Fibroblast of villous mesenchyme (primary cell): ENCODE measurements at places on chromosomes 3 and 15. TPM values are rescaled to one million over a fixed set of nuclear protein-coding genes. Genes with fewer than 3 reads are reported as not detected.

DNA sequence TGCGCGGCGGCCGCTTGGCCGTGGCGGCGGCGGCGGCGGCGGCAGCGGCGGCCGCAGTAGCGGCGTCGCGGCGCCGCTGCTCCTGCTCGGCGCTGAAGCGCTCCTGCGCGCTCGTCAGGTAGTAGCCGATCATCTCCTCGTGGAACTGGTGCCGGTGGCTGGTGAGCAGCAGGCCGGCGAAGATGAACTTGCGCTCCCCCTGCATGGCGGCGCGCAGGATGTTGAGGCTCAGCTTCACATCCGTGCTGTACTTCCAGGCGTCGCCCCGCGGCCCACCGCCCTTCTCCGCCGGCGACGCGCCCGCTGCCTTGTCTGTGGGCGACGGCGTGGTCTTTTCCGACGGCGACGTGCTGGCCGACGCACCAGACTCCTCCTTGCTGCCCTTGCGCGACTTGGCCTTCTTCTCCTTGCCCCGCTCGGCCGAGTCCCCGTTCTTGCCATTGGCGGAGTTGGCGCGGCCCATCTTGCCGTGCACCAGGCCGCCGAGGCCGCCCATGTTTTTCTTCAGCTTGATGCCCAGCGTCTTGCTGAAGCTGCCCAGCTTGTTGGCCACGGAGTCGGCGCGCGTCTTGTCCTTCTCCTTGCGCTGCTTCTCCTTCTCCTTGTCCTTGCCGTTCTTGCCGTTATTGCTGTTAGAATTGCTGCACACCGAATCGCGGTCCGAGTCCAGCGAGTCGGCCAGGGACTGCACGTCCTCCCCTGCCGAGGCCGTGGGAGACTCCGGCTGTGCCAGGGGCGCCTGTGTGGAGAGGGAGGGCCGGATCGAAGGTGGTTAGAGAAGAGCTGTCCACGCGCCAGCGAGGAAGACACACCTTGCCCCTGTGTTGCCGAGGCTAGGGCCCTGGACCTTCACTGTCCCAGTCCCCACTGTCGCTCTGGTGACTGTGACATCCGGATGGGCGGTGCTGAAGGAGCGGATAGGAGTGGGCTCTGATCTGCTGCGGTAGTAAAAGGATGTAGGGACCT, 157.6 kb downstream of the KLF13 start:
- DNase-seq: no peak

GRCh38 chr3:182797876-182798275, 4.6 kb downstream of the ATP11B start:
- DNase-seq: no peak

DNA sequence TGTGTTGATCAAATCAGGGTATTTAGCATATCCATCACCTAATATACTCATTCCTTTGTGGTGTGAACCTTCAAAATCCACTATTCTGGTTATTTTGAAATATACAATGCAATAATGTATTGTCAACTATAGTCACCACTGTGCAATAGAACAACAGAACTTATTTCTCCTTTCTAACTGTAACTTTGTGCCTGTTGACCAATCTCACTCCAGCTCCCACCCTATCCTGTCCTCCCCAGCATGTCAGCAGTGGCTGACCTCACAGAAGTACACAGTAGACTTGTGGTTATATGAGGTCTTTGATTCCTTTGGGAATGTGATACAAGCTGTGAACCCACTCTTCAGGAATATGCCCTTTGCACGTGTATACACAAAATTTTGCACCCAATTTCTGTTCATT, 64.2 kb downstream of the ECT2 start:
- no peak for DNase-seq

DNA sequence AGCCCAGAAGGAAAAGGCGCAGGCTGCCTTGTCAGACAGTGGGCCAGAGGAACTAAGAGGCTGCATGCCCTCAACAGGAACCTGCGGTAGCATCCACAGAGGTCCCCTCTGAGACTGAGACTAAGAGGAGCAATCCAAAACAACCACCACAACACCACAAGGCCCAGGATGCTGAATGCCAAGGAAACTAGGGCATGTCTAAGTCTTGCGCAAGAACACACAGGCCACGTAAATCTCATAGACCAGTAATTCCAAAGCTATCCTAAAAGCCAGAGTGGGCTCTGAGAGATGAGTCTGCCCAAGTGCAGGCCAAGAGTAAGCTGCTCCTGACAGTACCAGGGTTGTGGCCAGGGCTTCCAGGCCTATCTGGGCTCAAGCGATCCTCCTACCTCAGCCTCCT, 12.9 kb downstream of the MON1A start:
- peak; percentile 58 for DNase-seq

DNA sequence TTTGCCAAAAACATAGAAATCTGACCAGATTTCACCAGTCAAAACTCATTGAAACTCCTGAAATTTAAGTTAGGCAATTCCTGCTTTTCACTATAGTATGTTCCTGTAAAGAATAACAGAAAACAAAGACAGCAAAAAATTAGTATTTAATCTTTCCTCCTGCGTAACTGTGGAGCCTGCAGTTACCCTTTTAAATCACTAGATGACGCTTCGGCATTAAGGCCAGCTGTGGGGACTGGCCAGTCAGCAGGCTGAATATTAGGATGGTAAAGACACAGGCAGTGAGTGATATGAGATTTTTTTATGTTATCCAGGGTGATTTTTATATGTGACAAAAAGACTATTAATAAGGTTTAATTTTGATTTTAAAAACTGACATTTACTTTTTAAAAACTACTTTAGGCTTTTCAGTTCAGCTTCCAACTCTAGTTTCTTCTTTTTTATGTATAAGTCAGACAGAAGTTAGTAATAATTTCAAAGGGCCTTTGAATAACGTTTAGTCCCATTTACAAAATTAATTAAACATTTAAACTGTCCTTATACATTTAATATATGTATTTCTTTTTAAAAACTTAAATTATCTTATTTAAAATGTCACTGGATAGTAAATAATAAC, 165.1 kb downstream of the PPM1L start:
- peak; percentile 48 for DNase-seq

- DNase-seq: peak; percentile 16
Measured at GRCh38 chr3:52532838-52533622, 627 bp downstream of the NT5DC2 start.

DNA sequence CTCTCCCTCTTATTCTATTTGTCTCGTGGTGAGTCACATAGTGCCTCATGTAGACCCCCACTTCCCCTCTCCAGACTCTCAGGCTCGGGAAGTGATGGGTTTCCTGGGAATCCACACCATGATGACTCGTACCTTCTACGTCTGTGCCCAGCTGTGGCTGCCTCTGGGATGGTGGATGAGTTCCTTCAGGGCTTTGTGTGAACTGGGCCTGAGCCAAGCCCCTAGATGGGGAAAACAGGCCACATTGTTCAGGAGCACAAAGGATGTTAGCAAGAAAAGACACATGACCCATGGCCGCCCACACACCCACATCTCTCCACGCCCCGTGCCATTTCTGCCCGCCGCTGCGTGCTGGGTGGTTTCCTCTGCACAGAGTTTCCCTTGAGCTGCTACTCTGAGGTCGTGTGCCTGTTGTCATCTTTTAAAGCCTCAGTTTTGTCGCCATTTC, 10.5 kb downstream of the ISG20 start:
- DNase-seq: peak; percentile 64

- DNase-seq: no peak
Measured at GRCh38 chr3:180707896-180708295, 28.6 kb upstream of the CCDC39 start.

DNA sequence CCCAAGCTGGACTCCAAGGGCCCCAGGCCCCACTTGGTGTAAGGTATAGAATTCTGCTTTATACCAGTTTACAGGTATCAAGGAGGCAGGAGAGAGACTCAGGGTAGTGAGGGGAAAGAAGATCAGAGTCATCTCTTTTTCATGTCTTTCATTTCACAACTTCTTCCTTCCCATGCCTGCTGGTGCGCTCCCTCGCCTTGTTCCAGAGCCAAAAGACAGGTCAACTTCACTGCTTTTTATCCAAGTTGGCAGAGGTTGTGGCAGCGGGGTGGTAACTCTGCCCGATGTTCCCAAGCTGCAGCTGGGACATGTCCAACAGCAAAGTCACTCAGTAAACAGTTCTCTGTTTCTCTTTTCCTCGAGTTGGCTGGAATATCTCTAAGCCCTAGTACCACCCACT, 86.3 kb upstream of the TCF12 start:
- DNase-seq: no peak

DNA sequence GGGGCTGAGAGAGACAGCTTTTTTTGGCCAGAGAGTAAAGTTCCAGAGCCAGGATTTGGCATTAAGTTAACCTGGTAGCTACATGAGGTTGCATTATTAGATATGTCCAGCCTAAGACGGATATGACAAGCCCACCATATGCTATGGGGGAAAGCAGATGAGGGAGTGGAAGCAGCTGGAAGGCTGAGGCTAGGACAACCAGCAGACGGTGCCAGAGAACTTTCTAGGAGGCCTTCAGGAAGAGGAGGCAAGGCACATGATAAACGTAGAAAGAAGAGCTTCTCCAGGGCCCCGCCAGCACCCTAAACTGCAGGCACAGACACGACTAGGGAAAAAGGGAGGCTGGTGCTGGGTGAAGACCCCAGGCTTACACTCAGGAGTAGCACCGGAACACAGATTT, 87.0 kb downstream of the CTNNB1 start:
- DNase-seq: no peak

- DNase-seq: no peak
Measured at GRCh38 chr3:117272274-117272673, 562.7 kb downstream of the TUSC7 start.

GRCh38 chr3:189122110-189122509, 49.7 kb upstream of the TPRG1 start:
- no peak for DNase-seq

DNA sequence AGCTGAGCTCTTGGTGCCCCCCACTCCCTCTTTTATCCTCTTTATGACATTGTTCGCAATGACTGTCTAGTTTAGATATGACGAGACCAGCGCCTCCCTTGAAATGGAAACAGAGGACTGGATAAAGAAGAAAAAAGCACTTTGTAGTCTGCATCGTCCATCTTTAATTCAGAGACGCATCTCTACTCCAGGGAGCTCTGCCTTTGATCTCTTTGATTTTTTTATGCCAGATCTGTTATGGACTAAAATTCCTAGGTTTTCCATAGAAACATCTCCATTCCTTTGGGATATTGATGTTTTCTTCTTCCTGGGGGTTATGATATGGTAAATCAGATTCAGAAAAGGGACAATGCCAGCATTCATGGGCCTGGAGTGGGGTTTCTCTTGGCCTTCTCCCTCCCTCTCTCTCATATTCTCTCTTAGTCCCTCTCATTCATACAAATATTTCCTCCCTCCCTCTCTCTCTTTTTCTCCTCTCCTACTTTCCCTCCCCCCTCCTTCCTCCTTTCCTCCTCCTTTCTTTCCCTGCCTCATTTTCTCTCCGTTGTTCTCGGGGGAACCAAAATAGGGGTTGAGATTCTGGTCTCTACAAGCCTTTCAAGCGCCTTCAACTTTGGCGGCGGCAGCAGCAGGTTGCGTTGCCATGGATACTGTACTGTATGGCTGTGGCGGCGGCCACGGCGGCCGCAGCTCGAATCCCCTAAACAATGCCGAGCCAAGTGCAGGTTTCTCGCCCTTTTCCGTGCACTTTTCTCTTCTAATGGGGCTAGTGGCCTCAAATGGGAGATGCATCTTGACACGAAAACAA, 45.5 kb downstream of the ZIC4 start:
- DNase-seq: no peak

DNA sequence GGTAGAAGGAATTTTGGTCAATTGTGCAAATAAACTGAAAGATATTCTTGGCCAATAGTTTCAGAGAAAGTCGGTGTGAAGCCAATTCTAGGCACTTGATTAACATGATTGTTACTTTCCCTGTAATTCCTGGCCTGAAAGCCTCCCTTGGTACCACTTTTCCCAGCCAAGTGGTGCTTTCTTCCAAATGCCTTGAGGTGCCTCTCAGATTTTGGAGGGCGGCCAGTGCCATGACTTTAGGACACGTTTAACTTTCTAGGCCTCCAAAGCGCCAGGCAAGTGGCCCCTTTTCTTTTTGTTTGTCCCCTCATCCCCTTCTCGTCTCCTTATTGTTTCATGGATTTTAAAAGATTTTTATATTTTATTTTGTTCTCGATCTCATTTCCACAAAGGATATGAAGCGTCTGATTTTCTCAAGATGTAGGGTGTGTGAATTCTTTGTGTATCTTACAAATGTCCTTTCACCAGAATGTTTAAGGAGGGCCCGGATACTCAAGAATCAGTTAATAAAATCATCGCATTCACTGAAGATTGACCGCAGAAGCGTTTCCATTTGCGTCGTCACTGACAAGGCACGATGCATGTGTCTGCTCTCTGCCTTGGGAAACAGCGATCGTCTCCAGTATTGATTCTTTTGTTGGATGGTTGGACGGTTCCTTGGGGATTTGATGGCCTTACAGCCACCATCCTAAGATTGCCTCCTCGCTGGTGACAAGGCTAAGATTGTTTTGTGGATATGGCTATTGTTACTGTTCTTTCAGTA, 87.8 kb downstream of the ASB7 start:
- no peak for DNase-seq

DNA sequence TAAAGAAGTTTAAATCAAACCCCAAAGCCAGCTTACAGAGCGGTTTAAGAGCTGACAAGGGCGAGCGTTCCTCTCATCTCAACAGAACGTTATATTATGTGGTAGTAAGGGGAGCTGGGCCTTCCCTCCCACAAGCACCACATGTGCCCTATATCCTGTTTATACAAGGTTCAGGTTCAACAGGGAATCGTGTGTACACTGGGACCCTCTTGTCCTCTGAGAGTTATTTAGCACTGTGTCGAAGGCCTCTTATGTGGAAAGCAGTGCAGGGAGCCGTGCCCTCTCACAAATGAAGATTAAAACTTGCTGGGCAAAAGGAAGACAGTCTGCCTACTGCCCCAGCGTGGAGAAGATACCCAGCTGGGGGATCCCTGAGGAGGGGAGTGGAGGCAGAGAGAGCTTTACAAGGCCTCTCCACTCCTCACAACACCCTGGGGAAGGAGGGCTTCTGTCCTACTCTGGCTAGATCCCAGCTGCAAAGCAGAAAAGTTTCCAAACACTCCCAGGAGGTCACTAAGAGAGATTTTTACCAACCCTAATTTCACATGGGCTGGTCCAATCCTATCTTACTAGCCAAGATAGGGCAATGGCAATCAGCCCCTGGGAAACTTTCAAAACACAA, 2.9 kb downstream of the TLE3 start:
- DNase-seq: peak; percentile 74

DNA sequence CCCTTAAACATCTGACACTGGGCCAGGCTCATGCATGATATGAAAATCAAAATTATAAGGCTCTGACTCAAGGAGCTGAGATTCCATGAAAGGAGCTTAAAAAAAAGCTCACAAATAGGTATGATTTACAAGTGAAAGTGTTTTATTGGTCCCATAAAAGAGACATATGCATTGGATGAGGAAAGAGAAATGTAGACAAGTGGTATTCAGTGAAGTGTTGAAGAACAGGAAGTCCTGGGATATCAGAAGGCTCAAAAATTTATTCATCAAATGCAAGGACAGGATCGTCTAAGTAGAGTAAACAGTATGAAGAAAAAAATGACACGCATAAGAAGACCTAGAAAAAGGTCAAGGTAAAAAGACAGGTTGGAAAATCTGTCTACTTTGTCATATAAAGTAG, 188.9 kb downstream of the CBLB start:
- DNase-seq: no peak

The GOLGA8J gene
- total RNA-seq: not detected in 2 replicates

The DIS3L gene
- 20.9 and 31.5 TPM in 2 replicates for total RNA-seq

The CHDH gene
- total RNA-seq: under 0.01 and 0.32 TPM in 2 replicates

The SPRED1 gene
- total RNA-seq: 45.4 and 55.7 TPM in 2 replicates

The CHRNA3 gene
- total RNA-seq: under 0.01 TPM in 1 of 2 replicates, not detected in the other

The SOX2 gene
- not detected in 2 replicates for total RNA-seq

The LRRC31 gene
- total RNA-seq: not detected in 2 replicates

The EFHB gene
- total RNA-seq: under 0.01 TPM in 1 of 2 replicates, not detected in the other

The ATP13A4 gene
- not detected in 2 replicates for total RNA-seq

The PHC3 gene
- 37.0 and 51.4 TPM in 2 replicates for total RNA-seq

The SAMMSON gene
- total RNA-seq: not detected in 2 replicates
